ENCODE measurements at places on chromosomes 16 and 17.

GRCh38 chr17:61239327-61239726 lies 160.3 kb upstream of the TBX2 start:
- DNase-seq, result no peak

DNA sequence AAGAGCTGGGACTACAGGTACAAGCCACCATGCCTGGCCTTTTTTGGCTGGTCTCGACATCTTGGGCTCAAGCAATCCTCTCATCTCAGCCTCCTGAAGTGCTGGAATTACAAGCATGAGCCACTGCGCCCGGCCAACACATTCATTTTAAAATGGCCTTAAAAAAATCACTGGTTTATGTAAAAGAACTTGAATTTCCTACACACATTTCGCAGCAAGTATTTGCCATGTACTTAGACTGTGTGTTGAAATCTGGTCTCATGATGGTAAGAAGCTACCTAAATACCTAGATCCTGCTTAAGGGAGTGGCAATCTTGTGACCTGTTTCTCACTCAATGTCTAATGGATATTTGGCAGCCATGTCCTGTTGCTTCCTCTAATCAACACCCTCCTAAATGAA lies 8.5 kb upstream of the CYTH1 start:
- no peak for DNase-seq

DNA sequence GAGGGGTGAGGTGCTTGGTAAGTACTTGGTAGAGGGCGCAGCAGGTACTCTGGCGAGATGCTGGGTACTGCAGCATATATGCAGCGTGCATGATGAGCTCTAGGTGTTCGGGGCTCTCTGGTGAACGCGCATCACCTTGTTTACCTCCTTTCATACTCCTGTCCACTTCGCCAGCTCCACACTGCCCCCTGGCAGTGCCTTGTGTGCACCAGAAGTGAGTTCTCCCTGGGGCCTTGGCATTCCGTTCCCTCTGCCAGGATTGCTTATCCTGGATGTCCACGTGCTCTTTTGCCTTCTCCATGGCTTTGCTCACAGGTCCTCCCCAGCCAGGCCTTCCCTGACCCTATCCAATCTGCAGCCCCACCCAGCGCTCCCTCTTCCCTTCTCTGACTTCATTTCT lies 154.2 kb downstream of the MRM1 start:
- peak; percentile 15 for DNase-seq

DNA sequence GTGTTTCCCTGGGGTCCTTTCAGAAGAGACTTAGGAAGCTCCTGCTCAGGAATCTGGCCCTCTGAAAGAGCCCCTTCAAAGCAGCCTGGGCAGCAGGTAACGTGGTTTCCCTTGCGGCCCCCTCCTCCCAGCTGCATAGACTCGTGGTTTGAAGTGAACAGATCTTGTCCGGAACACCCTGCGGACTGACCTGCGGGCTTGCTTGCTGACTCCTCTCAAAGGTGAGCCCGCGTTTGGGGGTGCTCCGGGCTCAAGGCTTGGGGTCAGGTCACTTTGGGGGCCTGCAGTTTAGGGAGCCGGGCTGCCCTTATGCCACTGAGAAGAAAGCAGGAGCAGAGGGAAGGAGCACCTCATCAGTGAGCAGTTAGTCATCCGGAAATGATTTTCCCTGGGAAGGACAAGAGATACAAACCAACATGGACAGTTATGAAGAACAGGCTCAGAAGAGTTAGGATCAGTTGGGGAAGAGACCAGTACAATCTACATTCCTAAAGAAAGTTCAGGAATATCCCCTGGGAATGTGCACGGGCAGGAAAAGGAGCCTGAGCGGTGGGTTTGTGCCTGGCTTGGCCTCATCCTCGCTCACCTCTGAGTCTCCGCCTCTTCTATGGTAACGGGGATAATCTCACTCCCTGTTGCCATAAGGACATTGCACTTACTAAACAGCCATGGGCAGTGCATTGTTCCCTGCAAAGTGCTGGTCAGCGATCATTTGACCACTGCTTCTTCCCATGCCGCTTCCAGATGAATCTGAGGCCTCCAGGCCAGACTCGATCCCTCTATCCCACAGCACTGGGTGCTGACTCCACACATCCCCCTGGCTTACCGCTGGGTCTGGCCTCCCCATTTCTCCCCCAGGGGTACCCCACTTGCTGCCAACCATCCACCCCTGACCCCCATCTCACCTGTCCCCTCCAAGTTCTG lies 10.0 kb downstream of the LDHD start:
- DNase-seq, result no peak

DNA sequence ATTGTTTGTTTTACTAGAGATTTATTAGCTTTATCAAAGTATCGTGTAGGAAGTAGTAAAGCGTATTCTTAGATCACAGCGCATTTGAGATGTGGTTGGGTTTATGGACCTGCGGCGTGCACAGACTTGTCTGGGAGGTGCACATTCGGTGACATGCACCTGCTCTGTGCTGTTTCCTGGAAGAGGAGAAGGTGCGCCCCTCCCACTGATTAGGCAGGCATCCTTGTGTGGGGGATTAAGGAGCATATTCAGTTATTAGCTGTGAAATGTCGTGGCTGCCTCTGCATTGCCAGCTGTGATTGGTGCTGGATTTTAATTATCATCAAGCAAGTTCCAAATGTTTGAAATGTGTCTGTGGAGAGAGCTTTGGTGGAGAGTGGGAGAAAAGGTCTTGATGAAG lies 903.8 kb upstream of the RBFOX1 start:
- DNase-seq, result no peak

DNA sequence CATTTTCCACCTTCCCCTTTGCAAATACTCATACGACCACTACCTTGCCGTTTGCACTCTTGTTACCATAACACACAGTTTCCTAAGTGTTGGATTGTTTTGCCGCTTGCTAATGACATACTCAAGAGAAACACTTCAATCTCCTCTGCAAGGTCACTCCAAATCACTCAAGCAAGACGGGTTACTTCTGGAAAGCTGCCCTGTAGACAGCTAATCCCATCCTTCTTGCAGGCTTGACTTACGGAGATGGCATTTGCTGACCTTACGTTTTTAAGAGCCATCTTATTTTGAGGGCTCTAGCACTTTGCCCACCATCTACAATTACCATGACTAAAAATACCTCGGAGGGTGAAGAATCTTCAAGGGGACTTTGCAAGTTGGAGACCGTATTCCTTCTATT lies 46.2 kb downstream of the MYH3 start:
- no peak for DNase-seq

DNA sequence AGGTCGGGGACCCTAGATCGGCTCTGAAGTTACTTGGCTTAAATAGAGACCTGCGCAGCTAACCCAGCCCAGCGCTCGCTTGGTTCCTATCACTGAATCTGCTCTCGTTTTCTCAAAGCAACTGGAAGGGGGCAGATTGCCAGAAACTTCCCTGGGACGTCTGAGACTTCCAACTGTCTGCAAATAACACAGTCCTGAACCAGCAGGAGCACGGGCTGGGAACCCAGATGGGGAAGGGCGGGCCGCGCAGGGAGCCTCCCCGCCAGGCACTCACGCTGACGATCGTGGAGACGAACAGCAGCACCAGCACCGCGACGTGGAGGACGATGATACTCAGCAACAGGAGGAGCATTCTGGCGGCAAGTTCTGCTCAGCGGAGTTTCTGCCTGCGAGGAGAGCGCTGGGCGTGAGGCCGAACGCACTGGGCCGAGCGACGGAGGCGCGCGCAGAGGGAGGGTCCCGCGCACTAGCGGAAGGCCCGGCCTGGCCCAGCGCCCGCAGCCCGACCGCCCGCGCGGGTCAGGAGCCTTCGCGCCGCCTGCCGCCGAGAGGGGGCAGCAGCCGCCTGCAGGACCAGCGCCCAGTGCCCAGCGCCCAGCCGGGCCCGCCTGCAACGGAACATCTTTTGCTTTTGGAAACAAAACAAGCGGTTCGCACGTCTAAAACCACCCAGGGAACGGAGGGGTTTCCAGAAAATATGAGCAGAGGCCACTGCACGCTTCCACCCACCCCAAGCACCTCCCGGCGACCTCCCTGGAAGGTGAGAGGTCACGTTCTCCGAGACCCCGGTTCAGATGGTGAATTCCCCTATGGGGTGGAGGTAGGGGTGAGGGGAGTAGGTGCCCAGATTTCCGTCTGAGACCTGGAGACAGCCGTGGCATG lies 4.5 kb downstream of the PMP22 start:
- peak; percentile 20 for DNase-seq

DNA sequence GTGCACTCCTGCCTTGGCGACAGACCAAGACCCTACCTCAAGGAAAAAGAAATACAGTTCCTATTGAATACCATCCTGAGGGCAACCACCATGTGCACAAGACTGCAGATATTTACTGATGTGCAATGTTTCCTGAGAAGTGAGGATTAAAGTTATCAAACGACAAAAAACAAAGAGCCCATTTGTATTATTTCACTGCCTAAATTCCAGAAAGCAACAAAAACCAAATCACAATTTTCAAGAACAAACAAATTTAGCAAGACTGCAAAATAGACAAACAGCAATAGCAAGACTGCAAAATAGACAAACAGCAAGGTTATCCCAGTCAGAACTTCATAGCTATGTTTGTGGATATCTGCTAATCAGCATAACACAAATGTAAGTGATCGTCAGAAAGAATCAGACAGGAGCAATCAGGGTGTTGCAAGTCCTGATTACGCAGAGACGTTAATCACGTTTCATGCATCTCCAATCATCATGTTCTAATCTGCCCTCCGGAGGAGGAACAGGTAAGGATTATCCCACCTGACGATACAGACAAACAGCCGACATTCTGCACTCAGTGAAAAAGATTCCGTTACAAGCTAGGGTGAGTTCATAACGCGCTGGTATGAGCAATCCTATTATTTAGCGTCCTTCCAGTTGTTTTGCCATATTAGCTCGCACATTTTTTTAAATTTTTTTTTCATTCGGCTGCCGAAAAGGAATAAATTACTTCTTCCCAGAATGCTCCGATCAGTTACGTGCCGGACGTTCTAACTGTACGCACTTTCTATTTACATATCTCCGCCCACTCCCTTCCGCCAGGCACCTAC lies 2.9 kb downstream of the TMEM107 start:
- no peak for DNase-seq

DNA sequence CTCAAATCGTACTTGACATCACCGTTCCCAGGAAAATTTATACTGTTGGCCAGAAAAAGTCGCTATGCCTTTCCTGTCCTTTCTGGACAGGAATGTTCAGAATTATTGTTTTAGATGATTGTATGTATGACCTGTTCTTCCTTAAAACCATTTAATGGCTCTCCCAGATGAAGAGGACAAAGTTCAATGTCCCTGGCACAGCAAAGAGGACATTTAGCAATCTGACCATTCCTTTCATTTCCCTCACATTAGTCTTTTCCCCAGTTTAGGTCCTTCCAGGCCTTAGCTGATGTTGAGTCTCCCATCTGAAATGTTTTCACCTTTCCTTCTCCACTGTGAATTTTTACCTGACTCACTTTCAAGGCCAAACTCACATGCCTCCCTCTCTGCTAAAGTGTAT lies 938.9 kb downstream of the CDH11 start:
- DNase-seq, result no peak

GRCh38 chr16:1732071-1732470 lies 26.1 kb downstream of the MAPK8IP3 start:
- no peak for DNase-seq

DNA sequence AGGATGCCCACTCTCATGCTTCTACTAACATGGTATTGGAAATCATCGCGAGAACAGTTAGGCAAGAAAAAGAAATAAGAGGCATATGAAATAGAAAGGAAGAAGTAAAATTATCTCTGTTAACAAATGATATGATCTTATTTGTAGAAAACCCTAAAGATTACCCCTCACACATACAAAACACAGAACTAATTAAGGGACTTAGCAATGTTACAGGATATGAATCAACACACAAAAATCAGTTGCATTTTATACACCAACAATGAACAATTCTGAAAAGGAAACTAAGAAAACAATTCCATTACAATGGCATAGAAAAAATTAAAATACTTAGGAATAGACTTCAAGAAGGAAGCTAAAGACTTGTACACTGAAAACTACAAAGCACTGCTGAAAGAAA lies 2.7 kb upstream of the CAPNS2 start:
- DNase-seq, result no peak

DNA sequence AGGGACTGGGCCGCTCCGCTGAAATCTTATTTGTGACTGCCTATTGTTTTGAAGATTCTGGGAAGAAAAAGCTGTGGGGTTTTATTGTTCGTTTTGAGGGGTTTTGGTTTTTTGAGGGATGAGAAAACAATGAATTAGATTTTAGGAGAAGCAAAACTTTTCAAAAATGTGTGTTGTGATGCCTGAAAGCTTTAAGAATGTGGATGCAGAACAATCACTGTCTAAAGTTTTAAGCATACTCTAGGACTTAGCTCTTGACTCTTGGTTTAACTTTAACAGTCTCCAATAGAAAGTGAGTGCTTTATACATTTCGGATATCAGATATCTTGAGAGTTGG lies 899 bp downstream of the CFAP52 start:
- DNase-seq, result no peak

- no peak for DNase-seq
These were observed 2.9 kb upstream of the GALK1 start for GRCh38 chr17:75767881-75768280.

DNA sequence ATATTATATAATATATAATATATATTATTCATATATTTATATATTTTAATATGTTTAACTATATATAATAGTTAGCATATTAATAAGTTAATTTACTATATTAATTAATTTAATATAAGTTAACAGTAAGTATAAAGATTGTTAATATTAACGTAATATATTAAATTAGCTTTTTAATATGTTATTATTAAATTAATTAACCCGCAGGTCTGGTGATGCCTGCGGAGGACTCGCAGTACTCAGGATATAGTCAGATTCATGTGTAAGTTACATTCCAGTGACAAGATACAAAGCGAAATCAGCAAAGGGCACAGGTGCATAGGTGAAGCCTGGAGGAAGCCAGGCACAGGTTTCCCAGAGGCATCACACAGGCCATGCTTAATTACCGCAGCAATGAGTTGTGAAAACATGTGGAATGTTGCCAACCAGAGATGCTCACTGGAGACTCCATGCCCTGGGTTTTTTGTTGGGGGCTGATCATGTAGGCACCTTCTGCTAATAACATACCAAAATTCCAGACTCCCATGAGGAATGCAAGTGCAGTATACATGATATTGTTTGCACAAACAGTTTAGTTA lies 130.4 kb upstream of the MPHOSPH6 start:
- no peak for DNase-seq

GRCh38 chr17:36824678-36825101 lies 112.6 kb upstream of the LHX1 start:
- DNase-seq, result no peak

DNA sequence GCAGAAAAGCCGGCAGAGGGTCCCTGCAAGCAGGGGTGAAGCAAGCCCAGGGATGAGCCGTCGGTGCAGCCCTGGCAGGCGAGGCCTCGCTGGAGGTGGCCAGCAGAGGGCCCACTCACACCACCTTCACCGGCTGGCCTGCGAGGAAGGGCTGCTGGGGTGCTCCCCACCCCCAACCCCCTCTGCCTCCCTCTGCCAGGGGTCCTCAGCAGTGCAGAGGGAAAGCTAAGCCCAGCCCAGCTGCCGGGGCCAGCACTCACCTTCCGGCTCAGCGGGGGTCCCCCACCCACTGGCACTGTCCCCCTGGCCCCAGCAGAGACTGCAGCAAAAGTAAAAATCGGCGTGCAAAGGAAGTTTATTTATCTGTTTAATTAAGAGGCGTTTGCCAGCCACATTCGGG lies 113.4 kb downstream of the ENGASE start:
- no peak for DNase-seq

- DNase-seq, result no peak
These were observed 16.0 kb upstream of the SP6 start for GRCh38 chr17:47866941-47867340.

GRCh38 chr16:84423416-84423837 lies 55.1 kb downstream of the ATP2C2 start:
- DNase-seq, result no peak

GRCh38 chr16:22186517-22186916 lies 19.6 kb upstream of the EEF2K start:
- DNase-seq, result no peak
